ENCODE measurements at places on chromosomes 2 and 18.

DNA sequence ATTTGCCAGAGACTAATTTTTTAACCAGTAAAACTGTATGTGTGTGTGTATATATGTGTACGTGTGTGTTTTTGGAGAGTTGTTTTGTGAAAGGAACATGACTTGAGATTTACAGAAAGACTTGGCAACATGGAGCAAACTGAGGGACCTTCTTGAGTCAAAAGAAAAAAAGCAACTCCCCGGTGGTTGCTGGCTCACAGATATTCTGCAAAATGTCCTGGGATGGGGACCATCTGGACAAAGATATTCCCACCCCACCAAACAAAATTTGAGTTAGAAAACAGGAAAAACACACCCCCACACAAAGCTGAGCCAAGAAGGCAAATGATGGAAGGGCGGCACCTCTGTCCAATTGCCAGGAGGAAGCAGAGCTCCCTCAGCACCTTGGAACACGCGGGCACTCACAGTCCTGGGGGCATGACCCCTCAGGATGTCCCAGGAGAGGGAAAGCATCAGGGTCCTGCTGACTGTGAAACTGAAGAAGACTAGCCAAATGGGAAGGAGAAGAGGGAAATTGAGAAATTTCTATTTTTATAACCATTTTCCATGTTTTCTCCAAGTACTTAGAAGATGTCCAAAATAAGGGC, 290.2 kb upstream of the ACVR2A start:
- no peak for DNase-seq

GRCh38 chr2:45353879-45354278, 257.2 kb downstream of the SRBD1 start:
- DNase-seq: no peak

DNA sequence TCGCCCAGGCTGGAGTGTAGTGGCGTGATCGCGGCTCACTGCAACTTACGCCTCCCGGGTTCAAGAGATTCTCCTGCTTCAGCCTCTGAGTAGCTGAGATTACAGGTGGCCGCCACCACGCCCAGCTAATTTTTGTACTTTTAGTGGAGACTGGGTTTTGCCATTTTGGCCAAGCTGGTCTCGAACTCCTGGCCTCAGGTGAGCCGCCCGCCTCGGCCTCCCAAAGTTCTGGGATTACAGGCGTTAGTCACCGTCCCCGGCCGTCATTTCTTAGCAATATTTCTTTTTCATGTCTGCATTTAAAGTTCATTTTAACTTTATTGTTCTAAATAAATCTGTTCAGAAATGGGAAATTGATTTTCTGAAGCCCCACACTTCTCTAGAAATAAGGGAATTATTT, 597.3 kb upstream of the DDX18 start:
- DNase-seq: no peak

DNA sequence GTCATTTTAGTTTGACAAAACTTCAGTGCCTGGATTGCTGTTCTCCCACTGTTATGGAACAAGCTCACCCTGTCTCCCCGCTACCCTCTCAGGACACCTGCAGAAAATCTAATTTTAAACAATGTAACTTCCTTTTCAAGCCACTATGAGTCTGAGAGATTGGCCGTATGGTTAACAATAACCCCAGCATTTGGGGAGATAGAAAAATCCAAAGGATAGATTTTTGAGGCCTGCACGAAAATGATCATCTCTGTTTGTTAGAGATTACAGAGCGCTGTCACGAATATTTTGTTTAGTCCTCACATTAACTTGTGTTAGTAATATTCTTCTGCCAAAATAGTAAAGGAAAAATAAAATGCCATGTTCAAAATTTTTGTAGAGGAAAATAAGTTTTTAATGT, 24.7 kb downstream of the CAB39 start:
- DNase-seq: no peak

Measured in NCI-H187 treated with DMSO at 0.1 percent for 48 hours (cell line).